Natural killer cell treated with Interleukin-12 subunit alpha and Interleukin-12 subunit beta and Interleukin-15 and Interleukin-18, amount 100 ng/mL, for 72 hours (primary cell): ENCODE measurements at places on chromosomes 7 and 10.

GRCh38 chr7:132677918-132678317 lies 101.6 kb upstream of the PLXNA4 start:
- no peak overlapping the region for H3K4me3 ChIP-seq
- H3K27ac ChIP-seq = no peak overlapping the region
- DNase-seq = no peak
- H3K27me3 ChIP-seq = peaks cover 13% of the 10 kb centered on the region
- no peaks in the 10 kb centered on the region for H3K36me3 ChIP-seq
- no peaks in the 10 kb centered on the region for H3K4me1 ChIP-seq

DNA sequence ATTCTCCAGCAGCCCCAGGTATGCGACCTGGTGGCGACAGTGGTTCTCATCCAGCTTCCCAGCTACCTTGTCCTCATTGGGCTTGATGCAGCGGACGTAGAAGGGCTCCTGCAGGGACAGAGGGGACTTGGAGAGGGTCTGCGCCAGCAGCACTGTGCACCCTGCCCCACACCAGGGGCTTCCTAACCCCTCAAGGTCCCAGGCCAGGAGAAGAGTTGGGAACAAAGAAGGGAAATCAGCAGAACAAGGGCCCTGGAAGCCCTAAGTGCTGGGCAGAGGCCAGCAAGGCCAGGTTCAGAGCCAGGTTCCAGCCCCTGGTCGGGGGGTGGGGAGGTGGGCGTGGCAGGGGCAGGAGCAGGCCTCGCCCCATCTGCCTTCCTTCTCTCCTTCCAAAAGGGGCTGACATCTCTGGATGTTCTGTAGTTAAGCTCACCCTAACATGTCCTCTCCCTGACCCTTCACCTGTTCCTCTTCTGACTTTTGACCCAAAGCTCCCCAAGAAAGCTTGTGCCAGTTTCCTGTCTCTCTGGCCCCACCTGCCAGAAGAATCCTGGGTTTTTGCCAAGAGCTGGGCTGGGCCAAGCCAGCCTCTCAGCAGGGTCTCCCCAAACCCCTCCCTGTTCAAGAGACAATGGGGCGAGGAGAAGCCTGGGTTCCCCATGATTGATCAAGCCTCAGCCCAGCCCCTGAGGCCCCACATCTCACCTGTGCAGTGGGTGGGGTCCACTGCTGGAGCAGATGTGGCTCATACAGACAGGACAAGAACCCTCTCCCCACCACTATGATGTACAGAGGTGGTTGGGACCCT lies 11.9 kb downstream of the MYO1G start:
- DNase-seq = no peak
- peaks cover 15% of the 10 kb centered on the region for H3K4me1 ChIP-seq
- H3K36me3 ChIP-seq = peaks cover 5% of the 10 kb centered on the region
- H3K27me3 ChIP-seq = no peaks in the 10 kb centered on the region
- no peak overlapping the region for H3K27ac ChIP-seq
- H3K4me3 ChIP-seq = no peak overlapping the region

DNA sequence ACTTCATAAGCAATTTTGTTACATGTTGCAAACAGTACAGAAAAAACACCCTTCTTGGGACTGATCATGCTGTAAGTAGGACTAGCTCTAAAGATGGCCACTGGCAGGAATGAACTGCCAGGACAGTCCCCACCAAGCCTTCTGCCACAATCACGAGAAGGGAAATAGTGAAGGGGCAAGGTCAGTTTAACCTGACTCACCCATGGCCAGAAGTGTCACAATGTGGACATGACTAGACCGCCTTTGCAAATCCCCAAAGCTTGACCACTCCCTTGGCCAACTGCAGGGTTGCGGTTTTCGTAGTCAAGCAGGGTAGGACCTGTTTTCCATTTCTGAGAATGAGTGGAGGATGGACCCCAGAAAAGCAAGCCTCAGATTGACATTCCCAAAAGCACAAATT lies 19.4 kb upstream of the FRAT2 start:
- no peak for DNase-seq
- no peak overlapping the region for H3K27ac ChIP-seq
- H3K36me3 ChIP-seq = no peaks in the 10 kb centered on the region

DNA sequence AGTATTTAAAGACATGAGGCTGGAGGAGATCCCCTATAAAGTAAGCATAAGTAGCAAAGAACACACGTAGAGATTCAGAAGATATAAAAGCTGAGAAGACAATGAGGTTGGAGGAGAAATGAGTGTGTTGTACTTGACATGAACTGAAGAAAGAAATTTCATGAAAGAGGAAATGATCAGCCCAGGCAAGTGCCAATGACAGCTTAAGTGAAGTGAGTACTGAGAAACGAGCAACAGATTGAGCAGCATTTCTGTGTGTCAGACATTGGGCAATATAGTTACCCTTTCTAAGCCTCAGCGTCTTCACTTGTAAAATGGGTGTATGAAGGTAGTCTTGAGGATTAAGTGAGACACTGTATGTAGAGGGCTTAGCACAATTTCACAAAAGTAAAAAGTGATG lies 4.8 kb upstream of the LIPA start:
- peaks cover 4% of the 10 kb centered on the region for H3K4me1 ChIP-seq
- peaks cover 33% of the 10 kb centered on the region for H3K27me3 ChIP-seq
- H3K36me3 ChIP-seq = peaks cover 10% of the 10 kb centered on the region
- H3K27ac ChIP-seq = no peak overlapping the region

- peaks cover 4% of the 10 kb centered on the region for H3K36me3 ChIP-seq
- H3K4me1 ChIP-seq = no peaks in the 10 kb centered on the region
- H3K27me3 ChIP-seq = peaks cover 15% of the 10 kb centered on the region
- no peak overlapping the region for H3K4me3 ChIP-seq
- DNase-seq = no peak
Measured at GRCh38 chr10:71421075-71421434, 24.3 kb downstream of the CDH23 start.

- H3K36me3 ChIP-seq = peaks cover 5% of the 10 kb centered on the region
- H3K27me3 ChIP-seq = no peaks in the 10 kb centered on the region
- H3K27ac ChIP-seq = no peak overlapping the region
- DNase-seq = no peak
- no peak overlapping the region for H3K4me3 ChIP-seq
- peaks cover 8% of the 10 kb centered on the region for H3K4me1 ChIP-seq
Measured at GRCh38 chr7:131482800-131483199, 73.6 kb downstream of the PODXL start.
